Putamen (tissue), 1 donor: ENCODE measurements at places on chromosomes 16 and 17.

GRCh38 chr16:5480431-5481195, 383.0 kb upstream of the EEF2KMT start:
- peak; percentile 68 for DNase-seq

DNA sequence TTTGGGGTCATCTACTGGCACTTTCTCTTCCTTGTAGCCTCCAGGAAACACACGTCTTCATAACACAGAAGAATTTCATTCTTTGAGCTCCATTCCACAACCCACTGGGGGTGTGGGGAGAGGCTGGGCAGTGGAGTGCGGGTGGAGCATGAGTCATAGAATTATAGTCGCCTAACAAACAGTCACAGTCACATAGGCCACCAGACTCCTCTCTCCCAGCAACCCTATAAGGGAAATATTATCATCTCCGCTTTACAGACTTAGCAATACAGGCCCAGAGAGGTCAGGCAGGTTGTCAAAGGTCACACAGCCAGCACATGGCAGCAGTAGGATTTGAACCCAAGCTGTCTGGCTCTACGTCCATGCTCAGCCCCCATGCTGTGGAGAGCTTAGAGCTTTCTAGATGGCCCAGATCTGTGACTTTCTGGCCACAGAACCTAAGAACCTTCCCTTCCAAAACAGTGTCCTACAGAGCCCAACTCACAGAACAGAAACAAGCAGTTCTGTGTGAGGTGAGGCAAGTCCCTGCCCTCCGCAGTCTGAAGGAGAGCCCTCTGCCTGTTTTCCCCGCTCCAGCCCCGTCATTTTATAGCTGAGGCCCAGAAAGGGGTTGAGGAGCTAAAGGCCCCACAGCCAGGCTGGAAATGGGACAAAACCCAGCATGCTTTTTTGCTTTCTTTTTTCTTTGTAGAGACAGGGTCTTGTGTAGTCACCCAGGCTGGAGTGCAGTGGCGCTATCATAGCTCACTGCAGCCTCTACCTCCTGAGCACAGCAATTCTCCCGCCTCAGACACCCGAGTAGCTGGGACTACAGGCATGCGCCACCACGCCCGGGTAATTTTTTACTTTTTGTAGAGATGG, 10.7 kb upstream of the LITAF start:
- DNase-seq: no peak

- no peak for DNase-seq
Observed at GRCh38 chr17:77200711-77201110, 59.9 kb downstream of the SEC14L1 start.

DNA sequence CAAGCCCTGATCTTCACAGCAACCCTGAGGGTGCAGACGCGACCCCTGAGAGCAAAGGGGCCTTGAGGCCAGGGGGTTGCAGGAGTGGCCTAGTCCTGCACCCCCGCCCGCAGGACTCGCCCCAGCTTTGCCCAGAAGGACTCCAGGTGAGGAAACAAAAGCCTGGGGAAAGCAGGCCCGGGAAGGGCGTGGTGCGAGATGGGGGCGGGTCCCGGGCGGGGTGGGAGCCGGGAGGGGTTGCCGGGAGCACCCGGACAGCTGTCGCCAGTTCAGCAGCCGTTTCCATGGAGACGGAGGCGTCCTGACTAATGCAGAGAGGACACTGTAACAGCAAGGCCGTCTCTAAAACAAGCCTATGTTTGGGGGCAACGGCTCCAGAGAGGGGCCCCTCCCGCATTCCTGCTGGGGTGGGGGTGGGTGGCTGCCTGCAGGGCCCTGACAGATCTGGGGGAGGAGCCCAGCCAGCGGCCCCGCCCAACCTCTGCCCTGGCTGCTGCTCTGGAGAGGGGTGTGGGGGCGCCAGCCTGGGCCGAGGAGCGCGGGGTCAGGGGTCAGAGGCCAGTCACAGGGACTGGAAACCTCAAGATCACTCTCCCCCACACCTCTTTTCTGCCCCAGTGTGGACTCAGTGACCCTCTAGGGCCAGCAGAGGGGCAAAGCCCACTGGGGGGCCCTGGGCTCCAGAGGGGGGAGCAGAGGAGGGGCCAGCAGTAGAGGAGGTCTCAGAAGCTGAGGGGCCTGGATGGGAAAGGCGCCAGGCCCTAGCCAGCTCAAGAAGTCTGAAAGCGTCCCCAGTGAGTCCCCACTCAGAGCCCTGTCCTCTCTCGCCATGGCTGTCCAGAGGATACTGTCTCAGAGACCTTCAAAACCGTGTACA, 3.1 kb upstream of the TPPP3 start:
- DNase-seq: peak; percentile 57

DNA sequence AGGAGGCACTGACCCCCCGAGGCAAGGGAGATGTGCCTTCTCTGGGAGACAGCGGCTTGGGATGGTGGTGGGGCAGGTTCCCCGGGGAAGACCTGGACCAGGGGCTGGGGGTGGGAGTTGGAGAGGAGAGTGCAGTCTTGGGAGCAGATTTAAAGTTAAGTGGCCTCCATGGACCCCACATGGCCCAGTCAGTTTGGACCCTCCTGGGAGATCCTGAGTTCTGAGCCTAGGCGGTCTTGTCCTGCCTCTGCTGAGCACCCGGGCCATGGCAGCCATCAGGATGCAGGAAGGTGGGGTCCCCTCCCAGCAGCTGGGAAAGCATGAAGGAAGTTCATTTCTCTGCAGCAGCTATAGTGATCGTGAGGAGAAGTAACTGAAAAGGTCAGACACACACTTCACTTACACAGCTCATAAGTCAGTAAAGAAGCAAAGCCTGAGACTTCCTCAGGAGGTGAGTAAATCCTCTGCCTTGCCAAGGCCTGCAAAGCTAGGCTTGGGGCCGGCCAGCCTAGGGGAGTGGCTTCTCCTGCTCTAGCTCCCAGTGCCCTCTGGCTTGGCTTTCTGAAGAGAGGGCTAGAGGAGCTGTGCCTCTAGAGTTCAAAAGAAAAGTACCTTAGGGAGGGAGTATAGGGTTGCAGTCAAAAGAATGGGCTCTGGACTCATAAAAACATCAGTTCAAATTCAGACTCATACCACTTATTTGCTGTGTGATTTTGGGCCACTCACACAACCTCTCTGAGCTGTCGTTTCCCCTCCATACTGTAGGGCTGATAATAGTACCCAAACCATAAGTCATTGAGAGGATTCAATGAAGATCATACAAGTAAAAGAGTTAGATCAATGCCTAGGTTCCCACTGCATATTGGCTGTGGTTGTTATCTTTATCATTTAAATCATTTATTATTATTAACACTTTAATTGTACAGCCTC, 31.0 kb upstream of the C16orf78 start:
- DNase-seq: no peak

DNA sequence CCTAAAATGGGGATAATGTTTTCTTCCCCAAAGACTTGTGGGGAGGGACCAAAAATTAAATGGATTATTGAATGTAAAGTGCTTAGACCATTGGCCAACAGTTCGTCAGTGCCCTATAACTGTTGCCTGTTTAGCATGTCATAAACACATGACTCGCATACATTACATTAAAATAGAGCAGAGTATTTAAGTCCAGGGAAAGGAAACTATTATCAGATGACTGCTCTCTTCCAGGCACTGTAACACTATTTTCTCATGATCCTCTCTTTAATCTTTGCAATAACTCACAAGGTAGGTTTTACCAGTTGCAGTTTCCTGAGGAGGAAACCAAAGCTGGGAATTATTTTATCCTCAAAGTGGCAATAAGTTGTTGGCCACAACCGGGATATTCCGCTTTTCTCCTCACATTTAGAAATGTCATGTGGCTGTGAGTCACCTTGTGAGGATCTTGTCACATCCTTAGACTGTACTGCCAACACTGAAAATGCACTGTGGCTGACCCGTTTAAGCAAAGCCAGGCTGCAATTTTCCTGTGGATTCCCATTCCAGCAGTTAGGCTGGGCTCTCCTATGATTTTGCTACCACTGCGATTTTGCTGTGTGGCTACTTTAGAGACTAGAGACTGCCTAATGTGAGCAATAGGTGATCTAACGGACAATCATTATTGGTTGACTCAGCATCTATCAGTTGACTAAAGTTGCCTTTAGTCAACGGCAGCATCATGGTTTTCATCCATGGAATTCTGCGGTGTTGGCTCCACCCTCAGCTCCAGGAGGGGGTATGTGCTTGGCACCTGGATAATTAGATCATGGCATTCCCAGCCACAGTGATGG, 58.3 kb upstream of the DHX40 start:
- no peak for DNase-seq

GRCh38 chr16:31713945-31714902, 159.4 kb upstream of the ZNF267 start:
- no peak for DNase-seq

GRCh38 chr17:55737976-55738501, 12.8 kb upstream of the PCTP start:
- DNase-seq: no peak

DNA sequence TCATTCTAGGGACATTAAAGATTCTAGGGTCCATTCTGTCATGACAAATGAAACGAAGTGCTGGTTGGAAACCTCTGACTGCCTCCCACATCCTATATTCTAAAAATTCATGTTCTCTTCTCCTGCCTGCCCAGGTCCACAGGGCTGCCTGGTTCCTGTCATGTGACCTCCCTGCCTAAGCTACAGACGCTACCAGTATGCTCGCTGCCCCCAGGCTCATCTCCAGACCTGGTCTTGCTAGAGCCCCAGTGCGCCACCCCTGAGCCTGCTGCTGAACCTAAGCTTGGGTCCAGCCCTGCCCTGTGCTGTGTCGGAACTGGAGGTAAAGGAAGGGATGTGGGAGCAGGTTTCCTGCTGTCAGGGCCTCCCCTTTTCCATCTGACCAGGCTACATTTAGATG, 231.6 kb upstream of the CDH5 start:
- DNase-seq: no peak

DNA sequence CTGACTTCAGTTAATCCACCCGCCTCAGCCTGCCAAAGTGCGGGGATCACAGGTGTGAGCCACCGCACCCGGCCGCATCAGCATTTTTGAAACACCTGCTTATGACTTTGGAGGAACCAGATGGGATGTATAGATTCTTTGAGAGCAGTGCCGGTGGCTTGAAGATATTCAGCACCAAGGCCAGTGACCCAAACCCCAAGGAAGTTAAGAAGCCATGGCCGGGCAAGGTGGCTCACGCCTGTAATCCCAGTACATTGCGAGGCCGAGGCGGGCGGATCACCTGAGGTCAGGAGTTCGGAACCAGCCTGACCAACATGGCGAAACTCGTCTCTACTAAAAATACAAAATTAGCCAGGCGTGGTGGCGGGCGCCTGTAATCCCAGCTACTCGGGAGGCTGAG, 43.9 kb downstream of the TRARG1 start:
- no peak for DNase-seq

DNA sequence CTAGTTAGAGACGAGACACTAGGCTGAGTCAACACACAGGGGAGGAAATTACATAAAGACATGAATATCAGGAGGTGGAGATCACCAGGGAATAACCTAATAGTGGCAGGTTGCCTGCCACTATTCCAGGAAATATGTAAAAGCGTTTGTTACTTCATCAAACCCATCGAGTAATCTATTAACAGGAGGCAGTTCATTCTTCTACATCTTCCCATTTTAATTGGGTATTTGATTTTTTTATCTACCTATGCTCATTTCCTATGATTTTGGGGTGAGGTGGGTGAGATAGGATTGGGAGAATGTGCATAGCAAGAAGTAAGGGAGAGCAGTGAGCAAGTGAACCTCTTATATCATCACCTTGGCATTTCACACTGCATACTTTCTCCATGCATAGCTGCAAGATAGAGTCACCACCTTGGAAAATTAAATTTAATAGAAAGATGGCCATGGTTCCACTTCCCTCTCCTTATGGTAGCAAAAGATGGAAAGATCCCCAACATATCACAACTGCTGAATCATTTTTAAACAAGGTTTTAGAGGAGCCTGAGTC, 312.2 kb downstream of the TMEM114 start:
- DNase-seq: peak; percentile 35

DNA sequence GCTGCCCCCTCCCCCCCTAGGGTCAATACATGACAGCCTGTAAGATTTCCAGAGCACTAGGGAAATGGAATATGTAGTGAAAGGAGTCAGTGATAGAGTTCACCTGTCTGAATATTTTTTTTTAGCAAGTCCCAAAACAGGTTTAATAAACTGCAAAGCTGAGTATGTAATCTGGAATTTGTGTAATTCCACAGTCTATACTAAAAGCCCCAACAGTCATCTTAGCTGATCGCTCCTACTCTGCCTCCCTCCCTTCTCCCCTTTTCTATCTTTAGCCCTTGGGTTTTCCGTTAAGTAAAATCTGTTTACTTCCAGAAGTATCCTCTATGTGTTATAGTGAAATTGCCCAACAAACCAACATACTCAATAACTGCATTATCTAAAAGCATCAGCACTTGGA, 3.5 kb downstream of the CDH13 start:
- no peak for DNase-seq

- no peak for DNase-seq
Observed at GRCh38 chr17:63704259-63704576, 4.3 kb upstream of the LIMD2 start.

GRCh38 chr17:16061631-16062030, 62.0 kb downstream of the TTC19 start:
- no peak for DNase-seq

DNA sequence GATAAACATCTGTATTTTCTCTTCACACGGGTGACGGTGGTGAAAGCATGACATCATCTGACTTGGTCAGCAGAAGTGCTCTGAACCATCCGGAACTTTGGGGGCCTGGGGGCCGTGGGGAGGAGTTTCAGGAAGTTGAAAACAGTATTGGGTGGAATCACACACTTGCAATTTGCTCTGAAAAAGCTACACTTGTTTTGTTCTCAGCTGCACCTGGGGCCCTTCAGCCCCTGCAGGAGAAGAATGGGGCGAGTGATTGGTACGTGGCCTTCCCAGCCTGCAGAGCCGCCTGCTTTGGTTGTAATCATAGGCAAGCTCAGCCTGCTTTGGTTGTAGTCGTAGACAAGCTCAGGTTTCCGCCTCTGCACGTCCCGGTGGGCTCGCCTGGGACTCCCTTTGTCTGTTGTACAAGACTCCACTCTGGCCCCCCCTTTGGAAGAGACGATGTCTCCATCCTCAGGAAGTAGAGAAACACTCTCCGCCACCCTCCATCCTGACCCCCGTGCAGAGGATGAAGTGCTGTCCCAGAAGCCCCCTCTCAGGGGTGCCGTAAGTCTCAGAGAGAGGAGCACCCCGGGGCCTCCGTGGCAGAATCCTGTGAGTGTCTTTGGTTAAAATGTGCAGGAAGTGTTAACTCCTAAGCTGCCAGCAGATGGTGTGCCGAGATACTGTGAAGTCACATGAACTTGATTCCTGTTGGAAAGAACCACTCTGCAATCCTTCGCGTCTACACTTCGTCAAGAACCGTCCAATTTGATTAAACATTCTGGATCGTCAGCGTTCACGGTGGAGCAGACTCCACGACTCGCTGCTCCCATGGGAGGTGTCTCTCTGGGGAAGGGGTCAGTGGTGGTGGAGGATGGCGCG, 5.4 kb downstream of the BANP start:
- no peak for DNase-seq

- DNase-seq: no peak
Observed at GRCh38 chr17:58170622-58171021, 3.8 kb downstream of the OR4D2 start.

GRCh38 chr17:50824429-50824828, 11.0 kb upstream of the WFIKKN2 start:
- no peak for DNase-seq

DNA sequence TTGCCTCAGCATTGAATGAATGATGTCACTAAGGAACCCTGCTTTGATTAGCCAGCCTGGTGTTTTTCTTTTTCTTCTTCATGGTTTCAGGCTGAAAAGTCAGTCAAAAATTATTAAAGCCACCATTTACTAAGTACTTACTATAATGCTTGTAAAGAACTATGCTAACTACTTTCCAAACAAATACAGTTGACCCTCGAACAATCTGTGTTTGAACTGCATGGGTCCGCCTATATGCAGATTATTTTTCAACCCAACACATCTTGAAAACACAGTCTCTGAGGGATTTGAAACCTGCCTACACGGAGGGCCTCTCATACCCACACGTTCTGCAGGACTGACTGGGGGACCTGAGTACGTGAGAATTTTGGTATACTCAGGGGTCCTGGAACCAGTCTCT, 136.3 kb downstream of the PARN start:
- DNase-seq: no peak
